AG08396 (cell line): ENCODE measurements at places on chromosomes 13 and 19.

DNA sequence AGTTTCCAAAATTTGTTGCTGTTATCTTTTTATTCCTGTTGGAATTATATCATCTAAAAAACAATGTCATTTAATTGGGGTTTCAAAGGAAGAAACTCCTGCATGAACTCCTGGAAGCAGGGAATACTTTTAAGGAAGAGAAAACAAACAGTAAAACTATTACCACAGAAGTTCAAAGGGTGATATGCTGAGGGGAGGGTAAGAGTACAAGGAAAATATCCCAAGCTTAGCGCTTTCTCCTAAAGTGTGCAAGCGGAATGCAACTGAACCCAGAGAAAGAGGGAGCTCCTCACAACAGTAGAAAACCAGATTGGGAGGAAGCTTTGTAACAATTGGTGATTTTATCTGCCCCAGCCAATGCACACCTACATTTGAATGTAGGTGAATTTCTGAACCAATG lies 175.1 kb downstream of the NUFIP1 start:
- no peak for DNase-seq

DNA sequence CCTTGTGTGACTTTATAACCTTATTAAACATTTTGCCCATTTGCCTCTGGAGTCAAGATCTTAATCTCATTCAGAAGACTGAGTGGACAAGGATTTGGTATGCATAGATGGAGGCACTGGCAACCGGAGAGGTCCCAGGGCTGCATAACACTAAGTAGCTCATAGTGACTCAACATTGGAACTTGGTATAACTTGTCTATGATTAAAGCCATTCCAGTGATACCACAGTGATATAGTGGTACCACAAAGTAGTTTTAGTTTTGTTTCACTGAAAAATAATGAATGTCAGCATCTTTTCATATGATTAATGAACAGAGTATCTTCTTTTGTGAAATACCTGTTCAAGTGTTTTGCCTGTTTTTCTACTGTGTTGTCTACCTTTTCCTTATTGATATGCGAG lies 26.4 kb downstream of the CDK8 start:
- peak; percentile 58 for DNase-seq

DNA sequence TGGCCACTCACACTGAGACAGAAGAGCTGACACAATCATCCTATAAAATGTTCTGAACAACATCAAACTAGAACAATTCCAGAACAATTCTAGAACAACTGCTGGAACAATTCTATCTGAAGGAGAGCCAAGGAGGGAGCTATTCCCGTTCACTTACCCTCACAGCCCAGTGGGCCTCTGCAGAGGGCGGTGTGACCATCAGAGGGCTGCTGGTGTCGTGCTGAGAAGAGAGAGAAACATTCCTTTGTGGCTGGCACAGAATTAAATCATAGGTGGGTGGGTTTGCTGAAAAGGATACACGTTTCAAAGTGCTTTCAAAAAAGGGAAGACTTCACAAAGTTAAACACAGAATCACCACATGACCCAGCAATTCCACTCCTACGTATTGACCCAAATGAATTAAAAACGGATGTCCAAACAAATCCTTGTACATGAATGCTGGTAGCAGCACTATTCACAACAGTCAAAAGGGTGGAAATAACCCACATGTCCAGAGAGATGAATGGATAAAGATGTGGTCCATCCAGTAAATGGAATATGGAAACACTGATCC lies 34.9 kb downstream of the EPS15L1 start:
- DNase-seq, result no peak

DNA sequence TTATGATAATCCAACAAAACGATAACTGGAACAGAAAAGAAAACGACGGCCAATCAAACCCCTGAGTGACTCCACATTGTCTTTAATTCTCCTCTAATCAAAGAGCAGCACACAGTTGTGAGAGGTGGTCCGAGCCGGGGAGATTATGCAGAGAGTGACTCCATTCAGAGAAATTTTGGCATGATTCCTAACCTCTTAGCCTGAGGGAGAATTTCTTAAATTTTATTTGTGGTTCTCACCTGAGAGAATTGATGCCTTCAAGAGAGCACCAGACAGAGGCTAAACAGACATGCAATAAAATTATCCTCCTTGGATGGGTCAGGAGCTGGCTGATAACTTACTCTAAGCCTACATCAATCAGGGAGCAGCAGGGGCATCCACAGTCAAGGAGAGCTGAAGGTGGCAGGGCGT lies 310.0 kb upstream of the KLF12 start:
- no peak for DNase-seq

- DNase-seq, result no peak
These were observed 164.2 kb upstream of the SOX1 start for GRCh38 chr13:111902726-111903125.

GRCh38 chr19:35784503-35785338 lies 9.4 kb downstream of the ARHGAP33 start:
- DNase-seq, result no peak

DNA sequence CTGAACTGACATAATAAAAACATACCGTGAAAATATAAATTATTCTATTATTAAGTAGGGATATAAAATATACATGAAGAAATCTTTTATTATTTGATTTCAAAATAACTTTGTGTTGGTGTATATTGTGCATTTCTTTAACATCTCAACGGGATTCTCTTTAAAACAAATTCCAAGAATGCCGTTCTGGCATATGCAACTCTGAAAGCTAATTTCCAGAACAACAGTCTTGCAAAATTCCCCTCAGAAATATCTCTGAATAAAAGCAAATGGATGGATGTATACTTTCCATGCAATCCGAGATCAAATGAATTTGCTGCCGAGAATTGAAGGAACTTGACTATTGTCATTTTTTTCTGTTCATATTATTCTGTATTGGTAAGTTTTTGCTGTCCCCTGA lies 1579.8 kb downstream of the PCDH9 start:
- no peak for DNase-seq

DNA sequence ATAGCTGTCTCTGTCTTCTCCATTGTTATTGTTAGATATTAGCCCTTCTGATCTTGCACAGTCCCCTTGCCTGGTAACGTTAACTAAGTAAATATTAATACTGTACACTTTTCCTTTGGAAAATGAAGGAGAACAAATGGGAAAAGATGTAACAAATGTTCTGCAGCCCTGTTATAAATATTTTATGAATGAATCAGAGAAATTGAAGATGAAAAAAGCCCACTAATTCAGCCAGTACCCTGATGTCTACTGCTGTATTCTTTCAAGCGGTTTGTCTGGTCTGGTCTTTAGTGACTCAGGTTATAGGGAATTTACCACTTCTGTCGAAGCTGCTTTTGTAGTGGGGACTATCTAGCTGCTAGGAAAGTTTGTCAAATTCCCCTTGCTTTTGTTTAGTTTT lies 121.0 kb downstream of the COG6 start:
- DNase-seq, result peak; percentile 37

GRCh38 chr19:29757551-29757950 lies 42.5 kb upstream of the C19orf12 start:
- no peak for DNase-seq

GRCh38 chr19:29681422-29682235 lies 16.4 kb downstream of the PLEKHF1 start:
- DNase-seq, result no peak

DNA sequence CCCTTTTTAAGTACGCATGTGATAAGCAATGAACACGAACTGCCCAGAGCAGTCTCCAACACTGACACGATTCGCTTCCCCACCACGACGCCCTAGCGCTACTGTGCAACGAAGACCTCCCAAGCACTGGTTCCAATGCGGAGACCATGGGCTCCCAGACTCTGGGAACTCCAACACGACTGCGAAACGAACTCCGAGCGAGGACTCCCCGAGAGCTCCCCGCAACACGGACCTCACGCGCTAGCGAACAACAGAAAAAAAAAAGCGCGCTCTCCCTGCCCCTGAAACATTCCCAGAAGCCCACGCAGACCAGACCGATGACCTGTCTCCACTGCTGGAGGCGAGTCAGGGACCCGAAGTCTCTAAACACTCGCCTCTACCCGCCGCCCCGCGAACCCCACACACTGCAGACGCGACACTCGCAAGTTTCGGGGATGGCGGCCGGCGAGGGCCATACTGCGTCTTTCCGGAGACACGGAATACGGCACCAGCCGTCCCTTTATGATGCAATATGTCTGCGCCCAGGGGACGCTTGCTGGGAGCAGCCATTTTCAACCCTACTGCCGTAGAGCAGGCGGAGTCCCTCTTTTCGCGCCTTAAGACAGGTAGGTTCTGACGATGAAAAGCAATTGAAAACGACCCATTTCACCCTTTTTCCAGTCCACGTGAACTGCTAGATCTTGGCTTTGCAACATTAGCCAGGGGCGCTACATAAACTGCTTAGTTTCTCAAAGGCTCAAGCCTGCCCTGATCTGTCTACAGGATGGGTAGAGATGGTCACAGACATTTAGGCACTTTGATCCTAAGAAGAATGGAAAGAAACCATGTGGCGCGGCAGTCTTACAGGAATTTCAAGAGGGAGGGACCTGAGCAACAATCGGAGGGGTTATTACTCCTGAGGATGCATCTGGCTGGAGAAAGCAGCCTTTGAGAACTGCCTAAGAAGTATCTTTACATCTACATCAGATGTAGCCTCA lies at the start of gene ZNF577:
ZNF577 (minus strand) TSS at position 430 of the 977 bp plus-strand sequence. CDS start 7,569 bp downstream, outside the sequence.
- peak; percentile 90 for DNase-seq

DNA sequence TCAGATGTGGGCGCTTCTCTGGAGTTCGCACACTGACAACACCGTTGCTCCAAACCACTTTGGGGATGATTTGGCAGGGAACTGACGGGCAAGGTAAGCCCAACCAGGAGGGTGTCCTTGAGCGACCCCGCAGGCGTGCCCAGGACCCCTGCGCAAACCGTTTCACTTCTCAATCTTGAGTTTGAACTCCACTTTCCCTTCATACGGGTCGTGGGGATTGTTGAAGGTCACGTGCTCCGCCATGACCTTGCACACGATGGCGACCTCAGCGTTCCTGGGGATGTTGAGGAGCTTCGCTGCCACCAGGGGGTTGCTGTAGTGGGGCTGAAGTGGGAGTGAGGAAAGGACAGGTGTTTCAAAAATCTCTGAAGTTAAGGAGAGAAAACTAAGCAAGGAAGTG lies 8.8 kb downstream of the ATP4B start:
- no peak for DNase-seq

DNA sequence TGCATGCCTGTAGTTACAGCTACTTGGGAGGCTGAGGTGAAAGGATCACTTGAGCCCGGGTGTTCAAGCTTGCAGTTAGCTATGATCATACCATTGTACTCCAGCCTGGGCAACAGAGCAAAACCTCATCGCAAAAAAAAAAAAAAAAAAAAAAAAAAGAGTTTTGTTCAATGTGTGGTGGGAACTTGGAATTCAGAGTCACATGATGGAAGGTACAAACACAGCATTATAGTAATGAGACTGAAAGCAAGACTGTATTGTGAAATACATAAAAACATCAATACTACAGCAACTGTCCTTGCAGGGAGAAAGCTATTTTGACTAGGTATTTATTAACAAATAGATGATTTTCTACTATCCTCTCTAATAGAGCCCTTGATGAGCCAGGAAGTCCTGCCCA lies 393.2 kb downstream of the DLEU7 start:
- DNase-seq, result no peak

DNA sequence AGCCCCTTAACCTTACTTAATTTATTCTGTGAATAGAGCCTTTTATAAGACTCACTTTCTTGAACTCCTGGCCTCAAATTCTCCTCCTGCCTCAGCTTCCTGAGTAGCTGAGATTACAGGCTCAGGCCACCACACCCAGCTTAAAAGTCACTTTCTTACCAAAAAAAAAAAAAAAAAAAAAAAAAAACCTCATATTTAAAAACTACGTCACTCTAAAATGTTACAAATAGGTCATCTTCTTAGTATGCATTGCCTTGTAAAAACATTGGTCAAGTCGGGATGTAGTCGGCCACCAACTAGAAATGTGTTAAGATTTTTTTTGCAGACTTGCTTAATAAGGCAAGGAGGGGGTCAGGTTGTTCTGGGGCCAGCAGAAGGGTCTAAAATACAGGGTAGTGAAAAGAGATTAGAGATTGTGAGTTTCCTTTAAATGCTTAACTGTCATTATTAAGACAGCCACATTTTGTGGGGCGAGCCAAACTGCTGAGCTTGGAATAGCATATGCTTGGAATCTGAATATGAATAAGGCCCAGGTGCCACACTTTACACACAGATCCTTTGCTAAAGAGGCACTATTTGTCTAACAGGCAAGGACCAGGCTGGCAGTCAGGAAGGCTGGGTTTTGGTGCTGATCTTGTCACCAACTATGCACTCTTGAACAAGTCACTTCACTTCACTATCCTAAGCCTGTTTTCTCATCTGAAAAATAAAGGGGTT lies 16.5 kb upstream of the IL17D start:
- DNase-seq, result no peak

DNA sequence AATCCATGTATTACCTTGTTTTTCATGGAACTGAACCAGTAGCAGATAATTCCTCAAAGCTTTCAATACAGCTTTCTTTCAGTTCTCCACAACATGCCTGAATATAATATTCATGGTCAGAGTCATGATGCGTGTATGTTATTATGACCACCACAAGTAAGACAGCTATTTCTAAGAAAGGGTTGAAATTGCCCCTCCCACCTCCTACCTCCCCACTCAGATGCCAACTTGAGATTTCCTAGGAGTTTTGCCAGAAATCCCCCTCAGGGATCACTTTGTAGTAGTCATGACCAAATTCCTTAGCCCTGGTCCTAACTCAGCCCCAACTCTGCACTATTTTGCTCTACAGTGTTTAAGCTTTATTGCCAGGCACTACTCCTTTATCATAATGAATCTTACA lies 69.9 kb upstream of the RAP2A start:
- DNase-seq, result no peak

- no peak for DNase-seq
These were observed 12.5 kb downstream of the AP1M1 start for GRCh38 chr19:16210168-16210567.

- no peak for DNase-seq
These were observed 7.6 kb downstream of the EPS8L1 start for GRCh38 chr19:55083004-55083850.

DNA sequence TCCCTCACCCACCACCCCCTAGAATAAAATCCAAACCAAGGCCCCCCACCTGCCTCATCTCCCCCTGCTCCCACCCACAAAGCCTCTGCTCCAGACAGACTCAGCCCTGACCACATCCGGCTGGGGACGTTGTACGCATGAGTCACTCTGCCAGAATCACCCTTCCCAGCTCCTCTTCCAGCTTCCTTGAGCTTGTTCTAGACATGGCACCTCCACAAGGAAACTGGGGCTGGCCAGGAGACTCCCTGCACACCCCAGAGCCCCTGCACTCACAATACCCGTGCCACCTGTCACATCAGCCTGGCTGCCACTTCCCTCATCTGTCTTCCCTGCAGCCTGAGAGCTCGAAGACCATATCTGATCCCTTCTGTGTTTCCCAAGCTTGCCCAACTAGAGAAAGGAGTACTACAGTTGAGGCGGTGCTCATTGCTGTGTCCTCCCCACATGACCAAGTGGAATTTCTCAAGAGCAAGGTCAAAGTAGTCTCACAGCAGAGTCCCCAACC lies 9.7 kb downstream of the DEDD2 start:
- DNase-seq, result peak; percentile 90
